ENCODE measurements at places on chromosomes 3 and 15. TPM values are rescaled to one million over a fixed set of nuclear protein-coding genes. Genes with fewer than 3 reads are reported as not detected.

DZIP1L gene
- total RNA-seq: 81.9 TPM

KNL1 gene
- total RNA-seq: 11.7 TPM

CCR3 gene
- not detected for total RNA-seq

ERICH6 gene
- not detected for total RNA-seq

CD86 gene
- not detected for total RNA-seq

MUC13 gene
- not detected for total RNA-seq

SLC2A2 gene
- 1.5 TPM for total RNA-seq

DNAH12 gene
- total RNA-seq: 1.1 TPM

GOLGA6B gene
- total RNA-seq: not detected

CD96 gene
- total RNA-seq: not detected

ANKUB1 gene
- not detected for total RNA-seq

RFX7 gene
- total RNA-seq: 36.5 TPM

CGNL1 gene
- total RNA-seq: 40.4 TPM

C2CD4B gene
- total RNA-seq: 0.69 TPM

LHFPL4 gene
- total RNA-seq: 0.55 TPM

TARS3 gene
- total RNA-seq: 21.5 TPM

NPAP1 gene
- 0.65 TPM for total RNA-seq

ARL6IP5 gene
- total RNA-seq: 55.4 TPM

ADAMTSL3 gene
- 0.24 TPM for total RNA-seq

LCTL gene
- total RNA-seq: 1.5 TPM

MAGEF1 gene
- total RNA-seq: 60.1 TPM

SNRPA1 gene
- 70.6 TPM for total RNA-seq

SLCO2A1 gene
- 27.9 TPM for total RNA-seq

TGM4 gene
- not detected for total RNA-seq

TRIM59 gene
- 24.5 TPM for total RNA-seq

OSTN gene
- 0.11 TPM for total RNA-seq

CNTN4 gene
- total RNA-seq: 23.5 TPM

All from progenitor cell of endocrine pancreas (in vitro differentiated cells).